ENCODE measurements at places on chromosomes 16 and 17.

DNA sequence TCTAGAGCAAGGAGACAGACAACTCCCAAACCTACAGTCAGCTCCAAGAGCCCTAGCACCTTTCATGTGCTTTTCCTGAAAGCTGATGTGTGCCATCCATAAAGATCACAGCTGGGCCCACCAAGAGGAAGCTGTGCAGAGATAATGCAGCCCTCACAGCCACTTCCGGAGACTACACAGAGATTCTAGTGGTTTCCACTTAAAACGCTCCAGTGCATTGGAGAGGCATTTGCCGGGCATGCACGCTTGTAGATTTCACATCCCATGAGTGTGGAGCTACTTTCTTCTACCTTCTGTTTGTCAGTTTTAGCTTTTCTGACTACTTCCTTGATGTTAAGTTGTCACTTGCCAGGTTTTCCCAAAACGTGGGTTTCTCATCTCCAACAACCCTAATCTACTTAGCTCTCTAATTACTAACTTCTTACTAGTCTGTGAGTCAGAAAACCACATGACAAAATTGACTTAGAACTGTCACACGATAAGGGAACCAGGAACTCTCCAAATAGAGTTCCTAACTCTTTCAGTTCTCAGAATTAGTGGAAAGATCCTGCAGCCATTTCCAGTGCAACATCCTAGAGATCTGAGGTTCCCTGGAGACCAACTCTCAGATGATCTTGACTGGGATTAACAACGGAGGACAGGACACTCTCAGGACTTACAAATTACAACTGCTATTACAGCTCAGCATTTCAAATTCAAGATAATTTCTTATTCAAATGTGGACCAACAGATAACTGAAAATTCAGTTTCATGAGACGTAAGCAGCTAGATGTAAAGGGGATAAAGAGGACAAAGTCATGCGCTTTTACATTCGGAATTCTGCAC is 28.6 kb downstream of the PMP22 start:
- DNase-seq = no peak

DNA sequence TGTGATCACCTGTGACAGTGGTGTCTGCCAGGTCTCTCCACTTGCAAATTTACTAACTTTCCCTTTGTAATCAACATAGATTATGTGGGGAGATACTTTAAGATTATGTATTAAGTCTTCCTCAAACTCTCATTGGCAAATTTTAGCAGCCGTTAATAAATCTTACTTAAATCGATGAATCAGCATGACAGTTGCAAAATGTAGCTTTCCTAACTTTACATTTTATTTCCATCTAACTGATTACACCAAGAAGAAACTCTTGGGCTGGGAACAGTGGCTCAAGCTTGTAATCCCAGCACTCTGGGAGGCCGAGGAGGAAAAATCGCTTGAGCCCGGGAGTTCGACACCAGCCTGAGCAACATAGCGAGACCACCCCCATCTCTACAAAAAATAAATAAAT is 23.3 kb upstream of the CPNE2 start:
- no peak for DNase-seq

- no peak for DNase-seq
These were observed 7.8 kb upstream of the ADAP2 start for GRCh38 chr17:30913955-30914354.

GRCh38 chr17:7014995-7015958 is 2.9 kb downstream of the RNASEK start:
- DNase-seq = peak; percentile 63

GRCh38 chr16:85393674-85394451 is 219.3 kb upstream of the GSE1 start:
- peak; percentile 82 for DNase-seq

DNA sequence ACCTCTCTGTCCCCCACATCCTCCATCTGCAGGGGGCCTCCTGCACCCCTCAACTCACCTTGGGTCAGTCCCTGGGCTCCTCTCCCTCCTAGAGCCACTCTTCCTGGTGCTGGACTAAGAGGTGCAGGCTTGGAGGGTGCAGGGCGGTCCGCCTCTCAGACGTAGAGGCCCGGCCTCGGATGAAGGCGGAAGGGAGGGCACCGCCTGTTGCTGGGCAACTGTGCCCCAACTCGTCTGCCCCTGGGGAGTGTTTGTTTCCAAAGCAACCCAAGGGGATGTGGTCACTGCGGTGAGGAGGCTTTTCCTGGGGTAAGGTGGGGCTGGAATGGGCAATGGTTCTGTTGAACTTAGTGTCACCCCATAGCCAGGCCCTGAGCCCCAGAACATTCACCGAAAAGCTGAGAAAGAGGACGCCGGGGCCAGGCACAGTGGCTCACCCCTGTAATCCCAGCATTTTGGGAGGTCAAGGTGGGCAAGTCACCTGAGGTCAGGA is at the start of gene C16orf54:
TSS of gene C16orf54 (minus strand) at position 138 of the 493 bp plus-strand sequence. CDS start 1,039 bp downstream, outside the sequence.
- no peak for DNase-seq

GRCh38 chr17:57275071-57275764 is 18.9 kb downstream of the MSI2 start:
- no peak for DNase-seq

- no peak for DNase-seq
These were observed 21.5 kb upstream of the ABCA5 start for GRCh38 chr17:69348429-69348828.

DNA sequence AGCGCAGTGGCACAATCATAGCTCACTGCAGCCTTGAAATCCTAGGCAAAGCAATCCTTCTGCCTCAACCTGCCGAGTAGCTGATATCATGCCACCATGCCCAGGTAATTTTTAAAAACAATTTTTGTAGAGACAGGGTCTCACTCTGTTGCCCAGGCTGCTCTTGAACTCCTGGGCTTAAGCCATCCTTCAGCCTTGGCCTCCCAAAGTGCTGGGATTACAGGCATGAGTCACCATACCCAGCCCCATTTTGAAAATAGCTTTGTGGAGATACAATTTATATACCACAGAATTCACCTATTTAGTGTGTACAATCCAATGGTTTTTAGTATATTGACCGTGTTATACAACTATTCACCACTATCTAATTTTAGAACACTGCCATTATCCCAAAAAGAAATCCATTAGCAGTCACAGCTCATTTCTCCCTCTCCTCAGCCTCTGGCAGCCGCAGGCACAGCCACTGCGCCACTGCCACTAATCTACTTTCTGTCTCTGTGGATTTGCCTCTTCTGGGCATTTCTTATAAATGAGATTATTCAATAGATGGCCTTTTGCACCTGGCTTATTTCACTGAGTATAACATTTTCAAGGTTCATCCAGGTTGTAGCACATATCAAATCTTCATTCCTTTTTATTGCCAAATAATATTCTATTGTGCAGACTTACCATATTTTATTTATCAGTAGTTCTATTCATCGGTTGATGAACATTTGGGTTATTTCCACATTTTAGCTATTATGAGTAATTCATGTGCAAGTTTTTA is 6.5 kb downstream of the RNF157 start:
- peak; percentile 32 for DNase-seq

- DNase-seq = no peak
These were observed 55.8 kb upstream of the MEAK7 start for GRCh38 chr16:84560269-84560668.

GRCh38 chr17:45641541-45641940 is 142.6 kb upstream of the CRHR1 start:
- DNase-seq = no peak

GRCh38 chr16:78566397-78567073 is 467.1 kb downstream of the WWOX start:
- no peak for DNase-seq

DNA sequence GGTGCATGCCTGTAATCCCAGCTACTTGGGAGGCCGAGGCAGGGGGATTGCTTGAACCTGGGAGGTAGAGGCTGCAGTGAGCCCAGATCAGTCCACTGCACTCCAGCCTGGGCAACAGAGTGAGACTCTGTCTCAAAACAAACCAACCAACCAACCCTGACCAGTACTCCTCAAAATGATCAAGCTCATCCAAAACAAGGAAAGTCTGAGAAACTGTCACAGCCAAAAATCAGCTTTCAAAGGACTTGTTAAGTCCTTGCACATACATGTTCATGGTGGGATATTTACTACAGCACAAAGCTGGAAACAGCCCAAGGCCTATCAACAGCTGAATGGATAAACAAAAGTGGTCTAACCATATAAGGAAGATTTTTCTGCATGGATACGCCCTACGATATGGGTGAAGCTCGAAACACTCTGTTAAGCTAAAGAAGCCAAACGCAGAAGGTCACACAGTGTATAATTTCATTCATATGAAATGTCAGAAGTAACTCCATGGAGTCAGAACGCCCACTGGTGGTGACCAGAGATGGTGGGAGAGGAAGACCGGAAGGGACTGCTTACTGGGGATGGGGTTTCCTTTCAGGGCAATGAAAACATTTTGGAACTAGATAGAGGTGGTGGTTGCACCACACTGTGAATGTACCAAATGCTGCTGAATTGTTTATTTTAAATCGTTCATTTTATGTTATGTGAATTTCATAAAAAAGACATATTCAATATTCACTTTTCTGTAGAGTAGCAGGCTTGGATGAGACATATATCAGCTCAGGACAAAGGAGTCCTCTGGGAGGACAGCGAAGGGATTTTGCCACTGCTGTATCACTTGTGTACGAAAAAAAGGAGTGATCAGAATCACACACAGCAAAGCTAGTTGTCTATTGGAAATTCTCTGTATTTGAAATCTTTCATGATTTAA is 17.7 kb downstream of the CCL17 start:
- peak; percentile 69 for DNase-seq

GRCh38 chr17:81551458-81552243 is 502 bp downstream of the FAAP100 start:
- peak; percentile 36 for DNase-seq

DNA sequence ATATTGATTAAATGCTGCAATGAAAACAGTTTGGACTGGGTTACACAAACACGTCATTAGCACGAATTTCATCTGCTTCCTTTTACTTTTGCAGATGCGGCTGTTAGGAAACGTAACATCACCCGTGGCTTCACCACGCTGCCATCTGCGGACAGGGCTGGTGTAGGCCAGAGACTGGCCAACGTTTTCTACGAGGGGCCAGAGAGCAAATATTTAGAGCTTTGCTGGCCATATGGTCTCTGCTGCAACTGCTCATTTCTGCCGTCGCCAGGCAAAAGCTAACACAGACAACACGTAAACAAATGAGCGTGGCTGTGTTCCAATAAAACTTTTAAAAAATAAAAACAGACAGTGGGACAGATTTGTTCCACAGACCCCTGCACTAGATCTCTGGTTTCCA is 96.6 kb downstream of the ENGASE start:
- DNase-seq = peak; percentile 28

DNA sequence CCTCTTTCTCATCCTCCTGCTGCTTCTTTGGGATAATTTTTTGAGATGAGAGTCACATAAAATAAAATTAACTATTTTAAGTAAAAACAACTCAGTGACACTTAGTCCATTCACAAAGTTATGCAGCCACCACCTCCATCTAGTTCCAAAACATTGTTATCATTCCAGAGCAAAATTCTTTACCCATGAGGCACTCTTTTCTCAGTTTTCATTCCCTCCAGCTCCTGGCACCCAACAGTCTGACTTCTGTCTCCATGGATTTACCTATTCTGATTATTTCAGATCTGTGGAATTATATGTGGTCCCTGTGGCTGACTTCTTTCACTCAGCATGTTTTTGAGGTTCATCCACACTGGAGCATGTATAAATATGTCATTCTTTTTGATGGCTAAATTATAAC is 239.9 kb upstream of the DYNLRB2 start:
- DNase-seq = no peak

GRCh38 chr16:5575646-5576245 is 478.2 kb upstream of the EEF2KMT start:
- no peak for DNase-seq

- no peak for DNase-seq
These were observed 2.8 kb downstream of the MARVELD3 start for GRCh38 chr16:71628810-71629209.

GRCh38 chr17:57861000-57861789 is 11.4 kb upstream of the MRPS23 start:
- peak; percentile 78 for DNase-seq

GRCh38 chr17:66636111-66636510 is 198.8 kb upstream of the CACNG5 start:
- no peak for DNase-seq

DNA sequence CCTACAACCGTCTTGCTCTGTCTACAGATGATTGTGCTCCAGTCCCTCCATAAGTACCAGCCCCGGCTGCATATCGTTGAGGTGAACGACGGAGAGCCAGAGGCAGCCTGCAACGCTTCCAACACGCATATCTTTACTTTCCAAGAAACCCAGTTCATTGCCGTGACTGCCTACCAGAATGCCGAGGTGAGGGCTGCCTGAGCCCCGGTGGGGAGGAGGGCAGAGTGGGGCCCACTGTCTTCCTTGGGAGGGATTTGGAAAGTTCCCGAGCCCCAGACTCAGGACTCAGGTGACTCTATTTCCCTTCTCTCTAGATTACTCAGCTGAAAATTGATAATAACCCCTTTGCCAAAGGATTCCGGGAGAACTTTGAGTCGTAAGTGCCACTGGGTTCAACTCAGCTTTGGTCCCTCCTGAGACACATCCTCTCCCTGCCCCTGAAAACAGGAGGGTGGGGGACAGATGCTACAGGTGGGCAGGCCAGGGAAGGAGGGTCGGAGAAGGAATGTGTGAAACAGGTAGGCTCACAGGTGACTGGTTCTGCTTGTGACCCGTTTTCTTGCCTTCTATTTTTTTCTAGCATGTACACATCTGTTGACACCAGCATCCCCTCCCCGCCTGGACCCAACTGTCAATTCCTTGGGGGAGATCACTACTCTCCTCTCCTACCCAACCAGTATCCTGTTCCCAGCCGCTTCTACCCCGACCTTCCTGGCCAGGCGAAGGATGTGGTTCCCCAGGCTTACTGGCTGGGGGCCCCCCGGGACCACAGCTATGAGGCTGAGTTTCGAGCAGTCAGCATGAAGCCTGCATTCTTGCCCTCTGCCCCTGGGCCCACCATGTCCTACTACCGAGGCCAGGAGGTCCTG is 11.4 kb downstream of the TBX21 start:
- no peak for DNase-seq

DNA sequence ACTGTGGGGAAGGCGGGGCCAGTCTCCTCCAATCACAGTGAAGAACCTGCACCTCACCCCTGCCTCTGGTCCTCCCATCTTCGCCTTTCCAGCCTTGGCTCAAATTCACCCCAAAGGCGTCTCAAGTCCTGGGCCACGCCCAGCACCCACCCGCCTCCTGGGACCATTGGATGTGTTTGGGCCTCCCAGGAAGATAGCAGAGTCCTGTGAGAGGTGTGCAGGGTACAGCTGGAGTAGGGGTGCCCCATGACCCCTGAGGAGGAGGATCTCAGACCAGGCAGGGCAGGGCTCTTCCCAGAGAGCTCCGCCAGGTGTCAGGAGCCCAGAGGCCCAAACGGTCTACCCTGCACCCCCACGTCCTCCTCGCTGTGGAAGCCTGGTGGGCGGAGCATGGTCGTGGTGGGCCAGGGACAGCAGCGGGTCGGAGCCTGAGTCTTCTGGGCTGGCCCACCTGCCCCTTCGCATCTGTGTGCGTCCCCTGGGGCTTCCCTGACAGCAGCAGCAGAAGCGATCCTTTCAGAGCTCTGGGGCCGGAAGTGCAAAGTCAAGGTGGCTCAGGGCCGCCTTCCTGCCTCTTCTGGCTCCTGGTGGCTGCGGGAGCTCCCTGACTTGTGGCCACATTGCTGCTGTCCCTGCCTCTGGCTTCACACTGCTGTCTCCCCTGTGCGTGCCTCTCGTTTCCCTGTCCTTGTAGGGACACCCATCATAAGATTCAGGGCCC is 34.9 kb upstream of the ZNF469 start:
- no peak for DNase-seq

- DNase-seq = peak; percentile 18
These were observed 30.4 kb downstream of the SOCS3 start for GRCh38 chr17:78329263-78330059.

- no peak for DNase-seq
These were observed 102.5 kb downstream of the RBFOX3 start for GRCh38 chr17:79508291-79508716.
